ENCODE measurements at places on chromosomes 7 and 10.

GRCh38 chr7:98323597-98324322, 42.3 kb downstream of the BRI3 start:
- no peak for DNase-seq

GRCh38 chr10:104038958-104039752, 46.5 kb downstream of the COL17A1 start:
- DNase-seq, result no peak

GRCh38 chr7:47571331-47572093, 10.4 kb downstream of the TNS3 start:
- no peak for DNase-seq

- DNase-seq, result no peak
Observed at GRCh38 chr7:82393076-82393839, 50.3 kb downstream of the CACNA2D1 start.

DNA sequence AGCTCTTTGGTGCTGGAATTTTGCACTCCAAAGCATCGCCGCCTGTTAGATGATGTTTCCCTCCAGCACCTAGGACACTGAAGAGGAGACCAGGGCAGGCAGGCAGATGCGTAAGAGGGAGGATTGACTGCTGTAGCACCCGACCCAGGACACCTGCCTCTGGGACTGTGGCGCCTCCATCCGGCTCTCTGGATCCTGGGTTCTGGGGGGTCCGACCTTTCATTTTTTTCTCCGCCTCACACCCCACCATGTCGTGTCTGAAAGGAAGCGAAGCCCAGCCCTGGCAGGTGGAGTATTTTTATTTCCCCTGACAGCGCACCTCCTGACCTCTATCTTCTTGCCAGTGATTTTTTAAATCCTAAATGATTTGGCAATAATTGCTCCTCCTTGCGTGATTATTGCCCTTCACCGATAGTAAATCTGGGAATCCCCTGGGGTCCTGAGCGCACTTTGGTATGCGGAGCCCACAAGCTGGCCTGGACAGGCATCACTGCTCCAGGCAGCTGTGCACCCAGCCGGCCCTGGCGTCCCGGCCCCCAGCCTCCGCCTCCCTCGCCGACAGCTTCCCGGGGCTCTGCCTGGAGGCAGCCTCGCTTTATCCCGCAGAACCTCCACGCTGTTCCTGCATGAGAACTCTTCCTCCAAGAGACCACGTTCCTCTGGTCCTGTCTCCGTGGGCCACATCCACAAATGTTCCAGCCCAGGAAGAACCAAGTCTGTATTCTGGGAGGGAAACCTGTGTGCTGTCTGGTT, 48.4 kb downstream of the LHPP start:
- DNase-seq, result no peak

- no peak for DNase-seq
Observed at GRCh38 chr7:55517191-55517633, 55.1 kb downstream of the VOPP1 start.

DNA sequence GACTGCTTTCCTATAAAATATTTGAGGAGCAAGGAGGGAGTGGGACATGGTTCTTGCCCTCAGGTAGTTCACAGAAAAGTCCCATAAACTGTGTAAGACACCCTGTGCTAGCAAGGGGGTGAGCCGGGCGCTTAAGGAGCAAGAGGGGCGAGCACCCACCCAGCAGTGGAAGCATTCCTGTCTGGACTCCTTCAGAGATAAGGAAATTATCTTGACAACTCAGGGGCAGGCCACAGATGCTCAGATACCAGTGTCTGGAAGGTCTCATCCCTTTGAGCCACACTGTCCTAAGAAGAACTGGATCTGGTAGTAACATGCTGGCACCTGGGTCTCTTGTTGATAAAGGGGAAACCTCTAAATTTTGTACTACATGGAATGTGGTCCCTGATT, 54.1 kb downstream of the DAGLB start:
- DNase-seq, result no peak

GRCh38 chr7:102101926-102102325, 184.7 kb upstream of the SH2B2 start:
- DNase-seq, result no peak

DNA sequence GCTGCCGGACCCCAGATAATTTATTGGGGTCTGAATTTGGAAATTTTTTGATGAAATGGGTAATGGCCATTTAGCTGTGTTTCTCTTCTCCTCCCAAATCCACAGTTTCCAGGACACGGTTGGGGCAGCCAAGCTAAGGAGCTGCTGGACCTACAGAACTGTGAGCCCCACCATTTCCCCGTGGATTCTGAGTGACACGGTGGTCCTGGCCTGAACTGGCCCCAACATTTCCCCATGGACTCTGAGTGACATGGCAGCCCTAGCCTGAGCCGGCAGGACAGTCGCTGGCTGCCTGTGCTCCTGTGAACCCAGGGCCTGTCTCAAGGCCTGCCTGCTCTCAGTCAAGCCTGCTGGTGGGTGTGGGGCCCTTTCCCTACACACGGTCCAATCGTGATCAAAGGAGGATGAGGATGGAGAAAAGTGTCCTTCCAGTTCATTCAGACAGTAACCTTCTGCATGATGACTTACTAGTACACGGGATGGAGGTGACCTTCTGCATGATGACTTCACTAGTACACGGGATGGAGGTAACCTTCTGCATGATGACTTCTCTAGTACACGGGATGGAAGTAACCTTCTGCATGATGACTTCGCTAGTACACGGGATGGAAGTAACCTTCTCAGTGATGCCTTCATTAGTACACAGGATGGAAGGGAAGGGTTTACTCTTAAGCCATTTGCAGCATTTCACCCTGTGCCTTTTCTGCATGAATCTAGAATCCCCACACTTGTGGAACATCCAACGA, 359.9 kb downstream of the GLRX3 start:
- no peak for DNase-seq

- DNase-seq, result no peak
Observed at GRCh38 chr10:91162050-91162494, 58.4 kb upstream of the PCGF5 start.

DNA sequence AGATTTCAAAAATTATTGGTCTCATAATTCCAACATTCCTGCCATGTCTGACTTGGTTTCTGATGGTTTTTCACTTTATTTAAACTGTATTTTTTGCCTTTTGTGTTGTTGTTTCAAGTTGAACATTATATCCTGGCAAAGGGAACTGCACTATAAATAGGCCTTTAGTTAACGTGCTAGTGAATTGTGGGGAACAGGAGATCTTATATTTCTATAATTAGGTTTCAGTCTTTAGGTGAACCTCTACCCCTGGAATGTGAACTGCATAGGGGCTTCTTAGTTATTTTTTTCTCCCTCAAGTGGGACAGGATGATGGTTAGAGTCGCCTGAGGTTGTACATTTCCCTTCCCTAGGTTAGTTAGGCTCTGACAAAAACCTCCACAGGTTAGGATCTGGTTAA, 128.6 kb downstream of the MLLT10 start:
- DNase-seq, result no peak

DNA sequence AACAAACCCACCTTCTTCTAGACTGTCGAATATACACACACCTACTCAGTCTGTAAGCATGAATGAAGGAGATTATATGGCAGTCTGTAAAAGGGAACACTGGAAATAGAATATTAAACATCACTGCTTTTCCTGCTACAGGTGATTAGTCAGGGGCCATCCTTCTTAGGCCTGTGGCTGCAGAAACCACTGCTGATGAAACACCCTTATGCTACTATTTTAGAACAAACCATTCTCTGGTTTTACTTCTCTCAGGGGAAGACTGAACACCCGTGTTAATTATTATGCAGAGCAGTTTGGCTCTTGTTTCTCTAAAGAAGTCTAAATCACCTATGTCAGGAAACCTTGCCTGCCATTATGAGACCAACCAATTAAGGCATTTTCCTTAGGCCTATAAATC, 351.1 kb upstream of the KLF6 start:
- no peak for DNase-seq

- DNase-seq, result no peak
Observed at GRCh38 chr7:29599026-29599425, 35.4 kb downstream of the PRR15 start.

DNA sequence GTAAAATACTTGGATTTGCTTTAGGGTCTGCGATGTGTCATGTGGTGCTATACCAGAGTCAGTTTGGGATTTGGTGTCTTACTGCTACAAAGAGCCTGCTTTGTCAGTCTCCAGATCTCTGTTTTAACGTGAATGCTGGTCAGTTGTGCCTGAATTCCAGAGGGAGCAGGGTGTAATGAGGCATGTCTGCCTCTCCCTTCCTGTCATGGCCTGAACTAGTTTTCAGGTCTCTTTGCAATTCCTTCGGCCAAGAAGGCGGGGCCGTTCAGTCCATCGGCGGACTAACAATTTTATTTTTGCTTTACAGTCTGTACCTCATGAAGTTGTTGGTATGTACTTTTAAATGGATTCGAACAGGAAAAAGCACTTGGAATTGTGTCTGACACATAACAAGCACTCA, 465.1 kb upstream of the ADARB2 start:
- DNase-seq, result no peak

GRCh38 chr10:126841341-126841895, 63.8 kb upstream of the DOCK1 start:
- no peak for DNase-seq

DNA sequence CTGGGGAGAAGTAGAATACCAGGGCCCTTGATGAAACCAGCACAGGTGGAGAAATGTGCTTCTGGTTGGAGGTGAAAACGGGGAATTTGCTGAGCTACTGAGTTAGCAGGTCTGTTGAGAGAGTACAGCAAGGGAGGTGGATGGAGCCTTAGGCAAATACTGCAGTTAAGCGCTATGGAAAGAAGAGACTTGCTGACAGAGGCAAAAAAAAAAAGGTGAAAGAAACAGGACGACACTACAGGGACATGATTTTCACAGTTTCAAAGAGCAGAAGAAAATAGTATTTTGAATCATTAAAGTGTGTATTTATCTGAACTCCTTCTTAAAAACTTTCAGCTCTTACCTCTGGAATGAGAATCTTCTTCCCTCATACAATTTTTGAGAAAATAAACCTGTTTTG, 159.5 kb downstream of the DNAH11 start:
- DNase-seq, result no peak

All from stimulated activated CD8-positive, alpha-beta memory T cell treated with anti-CD3 and anti-CD28 coated beads, Interleukin-7, amount 100 ng/mL, for 24 hours (primary cell).